Stimulated activated memory B cell treated with anti-CD40 and anti-IgM and Interleukin-4, amounts not matched to agents 10 μg/mL and 1 μg/mL and 100 μg/mL, for 72 hours (primary cell): ENCODE measurements at places on chromosomes 3 and 15.
A peak's percentile ranks its signal among the peaks of the same experiment; 100 is the strongest.

GRCh38 chr3:181727341-181728032 is 15.8 kb downstream of the SOX2 start:
- ATAC-seq, result no peak

DNA sequence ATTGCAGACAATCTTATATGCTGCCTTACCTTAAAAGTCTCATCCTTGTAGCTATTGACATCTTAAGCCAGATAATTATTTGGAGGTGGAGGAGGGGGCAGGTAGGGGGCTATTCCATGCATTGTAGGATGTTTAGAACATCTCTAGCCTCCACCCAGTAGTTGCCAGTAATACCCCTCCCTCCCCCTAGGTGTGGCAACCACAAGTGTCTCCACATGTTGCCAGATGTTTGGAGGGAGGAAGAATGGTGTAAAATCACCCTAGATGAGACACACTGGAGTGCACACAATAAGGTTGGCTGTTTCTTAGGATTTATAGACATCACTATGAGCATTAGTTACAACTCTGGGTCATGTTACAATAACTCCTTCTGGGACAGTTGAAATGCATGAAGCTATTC is 27.4 kb downstream of the GORASP1 start:
- no peak for ATAC-seq

DNA sequence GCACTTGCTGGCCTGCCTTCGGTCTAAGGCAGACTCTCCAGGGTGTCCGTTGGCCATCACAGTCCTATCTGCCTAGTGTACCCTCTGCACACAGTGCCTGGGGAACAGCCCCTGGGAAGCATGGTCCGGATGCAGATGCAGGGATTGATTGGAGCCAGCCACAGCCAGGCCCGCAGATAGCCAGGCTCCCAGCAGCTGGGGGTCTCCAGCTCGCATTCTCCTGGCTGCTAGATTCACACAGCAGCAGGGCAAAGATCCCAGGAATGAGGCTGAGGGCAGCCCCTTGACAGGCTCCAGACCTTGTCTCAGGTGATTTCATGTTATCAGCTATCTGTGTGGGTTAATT is 41.4 kb downstream of the IRAK2 start:
- ATAC-seq, result no peak

DNA sequence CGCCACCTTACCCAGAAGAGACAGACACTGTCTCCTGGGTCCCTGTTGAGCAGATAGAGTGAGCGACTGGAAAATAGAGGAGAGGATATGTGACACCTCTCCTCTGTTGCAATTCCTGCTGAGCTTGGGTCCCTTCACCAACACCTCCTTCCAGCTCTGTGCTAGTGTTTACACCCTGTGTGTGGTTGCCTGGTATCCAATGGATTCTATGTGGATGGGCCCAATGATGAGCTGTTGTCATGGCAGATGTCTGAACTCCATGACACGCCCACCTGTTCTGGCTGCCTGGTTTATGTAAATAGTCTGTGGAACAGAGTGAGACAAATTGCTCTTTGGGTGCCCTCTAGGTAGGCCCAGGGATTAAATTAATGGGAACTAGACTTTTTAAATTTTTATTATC is 23.7 kb downstream of the RBM5 start:
- no peak for ATAC-seq

- ATAC-seq, result no peak
These were observed 12.7 kb upstream of the SCN10A start for GRCh38 chr3:38828681-38829080.

DNA sequence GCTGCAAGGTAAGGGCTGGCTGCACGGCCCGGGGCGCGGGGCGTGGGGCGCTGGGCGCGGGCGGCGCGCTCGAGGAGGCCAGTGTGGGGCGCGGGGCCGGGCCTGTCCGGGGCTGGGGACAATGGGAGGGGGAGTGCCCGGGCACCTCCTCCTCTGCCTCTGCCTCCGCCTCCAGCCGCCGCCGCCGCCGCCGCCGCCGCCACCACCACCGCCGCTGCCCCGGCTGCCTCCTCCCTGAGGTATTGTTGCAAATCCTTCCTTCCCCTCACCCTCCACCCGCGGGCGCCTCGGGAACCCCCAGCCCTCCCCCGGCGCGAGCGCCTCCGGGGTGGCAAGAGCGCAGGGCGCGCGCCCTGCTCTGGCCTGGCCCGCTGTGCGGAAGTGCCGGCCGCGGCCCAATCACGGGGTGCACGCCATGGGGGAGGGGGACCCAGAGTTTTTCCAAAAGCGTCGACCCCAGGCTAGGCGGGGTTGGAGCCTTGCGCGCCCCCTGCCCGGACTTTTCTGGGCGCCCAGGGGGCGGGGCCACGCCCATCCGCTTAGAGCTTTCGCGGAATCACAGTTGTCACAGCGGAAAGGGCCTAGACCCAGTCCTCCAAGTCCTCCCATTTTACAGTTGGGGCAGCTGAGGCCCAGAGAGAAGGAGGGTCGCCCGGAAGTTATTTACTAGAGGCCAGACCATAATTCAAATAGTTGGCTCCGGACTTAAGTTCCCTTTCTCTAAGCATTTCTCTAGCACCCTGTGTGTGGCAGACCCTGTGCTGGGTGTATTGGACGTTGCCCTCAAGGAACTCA is at the start of gene LPP:
Gene LPP, plus strand, starts transcription at position 144 of the 795 bp plus-strand sequence. CDS start 251,964 bp downstream, outside the sequence.
- peak; percentile 93 for ATAC-seq

DNA sequence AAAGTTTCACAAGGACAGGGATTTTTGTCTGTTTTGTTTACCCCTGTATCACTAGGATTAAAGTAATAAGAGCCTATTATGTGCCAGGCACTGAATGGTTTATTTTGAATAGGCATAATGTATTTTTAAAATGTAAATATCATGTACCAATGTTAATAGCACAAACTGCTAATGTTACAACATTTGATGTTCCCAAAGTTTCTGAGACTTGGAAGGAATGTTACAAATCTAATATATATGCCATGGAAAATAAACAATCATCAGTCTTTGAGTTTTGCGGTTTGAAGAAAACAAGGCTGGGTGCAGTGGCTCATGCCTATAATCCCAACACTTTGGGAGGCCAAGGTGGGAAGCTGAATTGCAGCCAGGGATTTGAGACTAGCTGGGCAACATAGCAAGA is 159.4 kb downstream of the CDIN1 start:
- ATAC-seq, result no peak

DNA sequence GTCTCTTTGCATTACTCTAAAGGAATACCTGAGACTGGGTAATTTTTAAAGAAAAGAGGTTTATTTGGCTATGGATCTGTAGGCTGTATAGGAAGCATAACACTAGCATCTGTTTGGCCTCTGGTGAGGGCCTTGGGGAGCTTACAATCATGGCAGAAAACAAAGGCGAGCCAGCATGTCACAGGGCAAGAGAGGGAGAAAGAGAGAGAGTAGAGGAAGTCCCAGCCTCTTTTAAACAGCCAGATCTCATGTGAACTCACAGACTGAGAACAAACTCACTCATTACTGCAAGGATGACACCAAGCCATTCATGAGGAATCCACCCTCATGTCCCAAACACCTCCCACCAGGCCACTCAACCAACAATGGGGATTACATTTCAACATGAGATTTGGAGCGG is 974.6 kb downstream of the FHIT start:
- ATAC-seq, result no peak

DNA sequence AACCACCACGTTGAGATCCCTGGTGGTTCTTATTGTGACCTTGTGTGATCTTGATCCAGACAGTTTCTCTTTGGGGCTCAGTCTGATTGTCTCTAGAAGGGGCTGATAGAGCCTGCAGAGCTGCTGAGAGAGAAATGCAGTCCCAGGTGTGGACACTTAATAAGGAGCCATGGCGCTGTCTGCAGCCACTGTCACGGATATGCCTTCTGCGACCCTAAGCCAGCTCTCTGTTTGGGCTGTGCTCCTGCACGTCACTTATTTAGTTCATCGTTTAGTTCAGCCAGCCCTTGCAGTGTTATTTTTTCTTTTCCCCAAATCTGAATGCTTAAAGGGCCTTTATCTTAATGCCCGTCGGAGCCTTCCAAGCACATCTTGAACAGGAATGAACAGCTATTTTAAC is 12.0 kb downstream of the SLC6A1 start:
- no peak for ATAC-seq

DNA sequence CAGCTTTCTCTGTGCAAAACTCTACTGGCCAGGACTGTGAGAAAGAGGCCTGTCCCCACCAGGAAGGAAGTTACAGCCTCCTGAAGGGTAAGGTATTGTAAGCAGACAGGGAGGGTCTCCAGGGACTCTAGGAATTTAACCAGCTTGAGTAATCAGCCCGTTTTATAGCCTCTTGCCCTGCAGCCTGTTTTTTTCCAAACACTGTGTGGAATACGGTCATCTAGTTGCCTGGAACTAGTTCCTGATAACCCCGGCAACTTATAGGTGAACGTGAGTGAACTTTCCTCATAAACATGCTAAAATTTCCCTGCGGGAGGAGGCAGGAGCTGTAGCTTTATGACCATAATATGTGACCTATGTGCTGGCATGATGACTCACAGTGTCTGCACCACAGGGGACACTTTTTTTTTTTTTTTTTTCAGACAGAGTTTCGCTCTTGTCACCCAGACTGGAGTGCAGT is 60.1 kb upstream of the DAZL start:
- no peak for ATAC-seq

DNA sequence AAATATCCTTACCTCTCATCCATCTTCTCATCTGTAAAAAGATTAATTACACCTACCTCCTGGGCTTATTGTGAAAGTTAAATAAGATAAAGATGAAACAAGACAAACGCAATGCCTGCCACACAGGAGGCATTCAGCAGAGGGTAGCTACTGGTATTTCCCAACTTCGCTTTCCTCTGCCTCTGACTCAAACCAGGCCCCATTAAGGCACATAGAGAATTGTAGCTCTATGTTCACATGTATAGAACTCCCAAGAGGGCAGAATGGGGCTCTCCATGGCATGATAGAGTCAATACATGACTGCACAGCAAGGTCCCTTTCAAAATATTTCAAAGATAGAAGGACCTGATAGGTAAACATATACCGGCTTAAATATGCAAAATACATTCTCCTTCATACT is 1.4 kb downstream of the LYSMD2 start:
- peak; percentile 73 for ATAC-seq
